Thymus (tissue), 14 donors: ENCODE measurements at places on chromosomes 13 and 19.

DNA sequence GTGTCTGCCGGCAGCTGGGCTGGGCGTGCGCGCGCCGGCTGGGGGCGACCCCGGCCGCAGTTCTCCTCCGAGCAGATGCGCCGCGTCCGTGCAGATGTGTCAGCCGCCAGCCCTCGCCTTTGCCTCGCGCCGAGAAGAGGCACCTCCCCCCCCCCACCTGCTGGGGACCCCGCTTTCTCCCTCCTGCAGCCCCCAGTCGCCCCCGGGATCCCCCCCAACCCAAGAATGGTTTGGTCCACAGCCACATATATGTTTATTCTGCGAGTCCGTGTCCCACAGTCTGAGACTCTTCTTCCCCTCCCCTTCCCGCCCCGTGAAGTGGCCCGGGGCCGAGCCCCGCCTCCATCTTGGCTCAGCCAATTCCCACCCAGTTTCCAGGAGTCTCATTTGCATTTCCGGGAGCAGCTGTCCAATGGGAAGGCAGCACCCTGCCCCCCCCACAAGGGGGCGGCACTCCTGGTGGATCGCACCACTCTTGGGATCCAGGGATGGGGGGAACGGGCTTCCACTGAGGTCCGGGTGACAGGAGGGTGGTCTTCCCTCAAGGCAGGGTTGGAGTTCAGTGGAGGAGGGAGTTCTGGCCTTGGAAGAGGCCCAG lies 8.6 kb downstream of the ISOC2 start:
- DNase-seq: peak; percentile 60

DNA sequence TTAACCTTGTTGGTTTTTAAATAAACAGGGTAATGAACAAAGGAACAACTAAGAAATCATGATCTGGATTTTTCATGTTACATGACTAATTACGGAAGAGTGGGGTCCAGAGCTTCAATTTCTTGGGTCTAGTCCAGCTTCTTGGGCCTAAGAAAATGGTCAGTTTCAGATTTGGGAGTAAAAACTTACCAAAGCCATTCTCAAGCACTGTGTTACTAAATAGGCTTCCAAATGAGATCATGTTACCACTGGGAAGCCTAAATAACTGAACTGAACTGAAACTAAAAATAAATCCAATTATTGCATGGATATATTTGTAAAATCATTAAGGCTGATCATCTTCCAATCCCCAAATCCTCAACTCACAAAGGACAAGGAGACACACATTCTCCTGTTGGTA lies 13.9 kb downstream of the TBC1D4 start:
- DNase-seq: no peak

DNA sequence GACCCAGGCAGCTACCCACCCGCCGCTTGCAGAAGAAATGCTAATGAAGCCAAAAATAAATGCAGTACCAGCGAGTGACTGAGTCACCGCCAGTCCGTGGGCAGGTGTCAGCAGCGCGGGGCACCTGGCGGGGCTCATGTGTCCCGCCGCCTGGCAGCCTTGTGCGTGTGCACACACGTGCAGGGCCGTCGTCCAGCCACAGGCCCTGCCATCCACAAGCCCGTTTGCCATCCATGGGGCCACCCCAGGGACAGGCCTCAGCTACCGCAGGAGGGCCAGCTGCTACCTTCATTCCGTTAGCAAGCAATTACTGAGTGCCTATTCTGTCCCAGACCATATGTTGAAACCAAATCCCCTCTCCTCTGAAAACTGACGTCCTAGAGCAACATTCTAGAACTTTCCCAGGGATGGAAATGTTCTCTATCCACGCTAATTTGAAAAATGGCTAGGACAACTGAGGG lies 20.5 kb downstream of the NCAN start:
- no peak for DNase-seq

DNA sequence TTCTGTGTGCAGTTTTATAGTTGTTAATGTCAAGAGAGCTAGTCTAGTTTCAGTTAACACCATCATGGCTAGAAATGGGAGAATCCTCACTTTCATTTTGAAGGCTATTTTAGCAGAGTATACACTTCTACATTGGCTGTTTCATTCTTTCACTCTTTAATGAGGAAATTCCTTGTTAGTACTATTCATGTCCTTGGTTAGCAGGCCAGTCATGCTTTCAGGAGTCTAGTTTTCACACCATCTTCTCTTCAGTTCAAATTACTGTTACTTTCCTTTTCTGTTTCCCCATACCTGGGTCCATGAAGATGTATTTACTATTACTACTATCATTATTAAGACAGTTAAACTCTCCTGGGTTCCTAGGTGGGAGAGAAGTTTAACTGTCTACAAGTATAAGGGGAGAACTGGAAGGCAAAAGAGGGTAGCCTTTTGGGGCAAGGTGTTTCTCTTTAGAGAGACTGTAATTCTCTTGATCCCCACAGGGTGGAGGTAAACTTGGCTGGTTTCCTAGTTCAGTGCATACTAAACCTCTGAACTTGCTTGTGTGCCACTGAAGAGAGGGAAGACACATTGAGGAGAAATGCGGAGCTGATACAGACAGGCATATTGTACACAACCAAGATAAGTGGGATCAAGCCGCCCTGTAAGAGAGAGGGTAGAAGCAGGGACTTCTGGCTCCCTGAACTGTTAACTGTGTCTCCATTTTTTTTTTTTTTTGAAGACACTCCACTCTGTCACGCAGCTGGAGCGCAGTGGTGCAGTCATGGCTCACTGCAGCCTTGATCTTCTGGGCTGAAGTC lies 41.3 kb upstream of the IGFL4 start:
- DNase-seq: no peak

- DNase-seq: no peak
Measured at GRCh38 chr13:111903143-111903542, 163.8 kb upstream of the SOX1 start.

GRCh38 chr13:55613429-55614187 lies 1527.1 kb upstream of the PRR20A start:
- DNase-seq: no peak

- DNase-seq: no peak
Measured at GRCh38 chr19:16541526-16542044, 652 bp downstream of the CHERP start.

DNA sequence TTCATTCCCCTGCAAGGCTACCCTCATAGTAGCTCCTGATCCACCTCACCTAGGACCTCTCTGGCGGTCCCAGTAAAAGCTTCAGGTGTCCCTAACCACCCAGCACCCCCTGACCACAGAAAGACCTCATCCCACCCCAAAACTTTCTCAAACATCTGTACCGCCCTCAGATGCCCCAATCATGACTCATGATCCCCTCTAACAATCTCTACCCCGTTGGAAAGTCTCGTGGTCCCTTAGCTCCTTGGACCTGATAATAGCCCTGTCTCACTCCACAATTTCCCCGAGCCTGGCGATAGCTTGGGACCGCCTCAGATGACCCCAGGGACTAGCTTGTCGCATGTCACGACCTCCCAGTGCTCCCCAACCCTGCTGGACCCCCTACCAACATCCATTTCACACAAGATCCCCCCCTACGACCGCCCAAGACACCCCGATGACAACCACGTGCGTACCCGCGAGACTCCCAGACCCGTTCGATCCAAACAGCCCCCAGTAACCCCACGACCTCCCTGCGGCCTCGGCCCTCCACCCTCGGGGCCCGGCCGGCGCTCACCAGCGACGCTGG lies 450 bp downstream of the NDUFA11 start:
- no peak for DNase-seq

- no peak for DNase-seq
Measured at GRCh38 chr19:37217480-37217774, 587 bp upstream of the ZNF383 start.

GRCh38 chr19:2554856-2555255 lies 78.9 kb downstream of the GADD45B start:
- no peak for DNase-seq

DNA sequence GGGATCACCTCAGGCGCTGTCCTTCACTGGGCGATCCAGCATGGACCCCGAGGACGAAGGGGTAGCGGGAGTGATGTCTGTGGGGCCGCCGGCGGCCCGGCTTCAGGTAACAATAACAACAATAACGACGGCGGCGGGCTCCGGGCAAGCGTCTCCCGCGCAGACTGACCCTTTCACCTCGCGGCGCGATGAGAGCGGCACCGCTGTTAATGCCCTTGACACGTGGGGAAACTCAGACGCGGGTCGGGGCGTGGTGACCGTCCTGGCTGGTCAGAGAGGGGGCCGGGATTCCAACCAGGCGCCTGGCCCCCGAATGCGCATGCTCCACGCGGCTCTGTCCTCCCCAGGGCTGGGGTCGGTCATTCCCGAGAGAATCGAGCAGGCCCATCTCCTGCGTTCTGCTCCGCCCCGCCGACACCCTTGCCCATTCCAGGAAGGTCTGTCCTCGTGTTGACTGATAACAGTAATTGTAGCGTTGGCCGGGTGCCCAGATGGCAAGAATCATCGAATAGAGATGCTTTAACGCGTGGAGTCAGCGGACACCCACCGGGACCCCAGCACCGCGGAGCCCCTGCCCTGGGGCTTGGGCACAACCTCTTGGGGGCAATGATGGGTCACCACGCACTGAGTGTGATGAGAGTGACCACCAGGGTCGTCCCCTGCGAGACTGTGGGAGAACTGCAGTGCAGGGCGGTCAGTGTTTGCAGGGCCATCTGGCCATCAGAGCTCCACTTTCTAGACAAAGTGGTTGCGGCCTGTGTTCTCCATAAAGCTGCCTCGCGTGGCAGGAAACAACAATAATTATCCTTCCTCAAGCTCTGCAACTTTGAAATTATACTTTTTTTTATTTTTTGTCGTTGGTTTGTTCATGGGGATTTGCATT lies 528 bp downstream of the ZNF8 start:
- DNase-seq: no peak

GRCh38 chr13:94112227-94112626 lies 367.3 kb downstream of the DCT start:
- DNase-seq: no peak

- no peak for DNase-seq
Measured at GRCh38 chr19:1827566-1828278, 15.6 kb upstream of the ATP8B3 start.

GRCh38 chr13:50167967-50168366 lies 152.7 kb downstream of the KCNRG start:
- DNase-seq: no peak
